ENCODE measurements at places on chromosomes 6 and 20. TPM values are rescaled to one million over a fixed set of nuclear protein-coding genes. Genes with fewer than 3 reads are reported as not detected.

The UST gene
- total RNA-seq, result 26.8 TPM

The MUCL3 gene
- total RNA-seq, result not detected

DNA sequence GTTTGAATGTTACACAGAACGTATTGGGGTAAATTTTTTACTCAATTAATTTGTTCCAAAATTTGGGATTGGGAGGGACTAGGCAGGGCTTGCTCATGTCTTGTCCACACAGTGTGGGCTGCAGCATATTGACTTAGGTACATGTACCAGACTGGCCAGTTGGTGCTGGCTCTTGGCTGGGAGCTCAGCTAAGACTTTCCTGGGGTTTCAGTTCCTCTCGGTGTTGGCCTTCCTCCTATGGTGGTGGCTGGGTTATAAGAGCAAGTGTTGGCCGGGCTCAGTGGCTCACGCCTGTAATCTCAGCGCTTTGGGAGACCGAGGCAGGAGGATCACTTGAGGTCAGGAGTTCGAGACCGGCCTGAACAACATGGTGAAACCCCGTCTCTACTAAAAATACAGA, 4.9 kb downstream of the CENPQ start:
- H3K4me1 ChIP-seq, result peaks cover 28% of the 10 kb centered on the region
- H3K4me3 ChIP-seq, result no peak overlapping the region
- DNase-seq, result no peak

DNA sequence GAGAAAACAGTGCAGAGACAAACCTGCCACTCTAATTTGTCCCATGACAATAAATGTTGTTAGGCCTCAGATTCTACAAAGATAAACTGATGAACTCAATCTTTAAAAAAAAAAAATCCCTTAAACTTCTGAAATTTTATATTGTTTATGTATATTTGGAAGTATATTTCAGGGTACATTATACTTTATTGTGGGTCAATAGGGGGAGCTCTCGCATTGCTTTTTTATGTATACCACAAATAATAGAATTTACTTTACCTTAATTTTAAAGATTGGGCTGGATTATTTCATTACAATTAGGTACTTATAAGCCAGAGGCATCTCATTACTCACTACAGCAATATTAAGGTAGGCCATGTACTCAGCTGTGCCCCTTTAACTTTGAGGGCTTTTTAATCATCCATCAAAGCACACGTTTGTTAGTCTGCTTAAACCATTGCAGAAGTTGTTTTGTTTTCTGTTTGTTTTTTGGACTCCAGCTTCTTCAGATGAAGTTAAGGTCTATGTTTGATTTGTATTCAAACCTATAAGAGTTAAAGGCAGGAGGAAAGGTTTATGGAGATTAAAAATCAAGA, 56.3 kb upstream of the EYA4 start:
- H3K36me3 ChIP-seq, result no peaks in the 10 kb centered on the region
- H3K27ac ChIP-seq, result no peak overlapping the region
- DNase-seq, result no peak
- H3K4me3 ChIP-seq, result no peak overlapping the region
- H3K4me1 ChIP-seq, result no peaks in the 10 kb centered on the region
- no peaks in the 10 kb centered on the region for H3K27me3 ChIP-seq

- H3K27me3 ChIP-seq, result peaks cover 2% of the 10 kb centered on the region
- H3K4me3 ChIP-seq, result no peak overlapping the region
- DNase-seq, result no peak
These were observed 3.7 kb upstream of the BEND3 start for GRCh38 chr6:107118976-107119375.

The OVOL2 gene
- total RNA-seq, result not detected

GRCh38 chr20:2840967-2841531, 504 bp downstream of the VPS16 start:
- H3K27ac ChIP-seq, result peak overlapping the region; percentile 89
- DNase-seq, result peak; percentile 90
- H3K4me1 ChIP-seq, result peaks cover 8% of the 10 kb centered on the region
- H3K27me3 ChIP-seq, result no peaks in the 10 kb centered on the region

The HEBP2 gene
- total RNA-seq, result 30.5 TPM

DNA sequence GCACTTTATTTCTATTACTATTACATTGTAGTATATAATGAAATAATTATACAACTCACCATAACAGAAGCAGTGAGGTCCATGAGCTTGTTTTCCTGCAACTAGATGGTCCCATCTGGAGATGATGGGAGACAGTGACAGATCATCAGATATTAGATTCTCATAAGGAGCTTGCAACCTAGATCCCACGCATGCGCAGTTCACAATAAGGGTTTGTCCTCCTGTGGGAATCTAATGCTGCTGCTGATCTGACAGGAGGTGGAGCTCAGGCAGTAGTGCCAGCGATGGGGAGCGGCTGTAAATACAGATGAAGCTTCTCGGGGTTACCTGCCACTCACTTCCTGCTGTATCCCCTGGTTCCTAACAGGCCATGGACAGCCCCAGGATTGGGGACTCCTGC, 139.5 kb upstream of the TCF21 start:
- no peak overlapping the region for H3K4me3 ChIP-seq
- no peak for DNase-seq
- no peak overlapping the region for H3K27ac ChIP-seq
- H3K36me3 ChIP-seq, result no peaks in the 10 kb centered on the region

DNA sequence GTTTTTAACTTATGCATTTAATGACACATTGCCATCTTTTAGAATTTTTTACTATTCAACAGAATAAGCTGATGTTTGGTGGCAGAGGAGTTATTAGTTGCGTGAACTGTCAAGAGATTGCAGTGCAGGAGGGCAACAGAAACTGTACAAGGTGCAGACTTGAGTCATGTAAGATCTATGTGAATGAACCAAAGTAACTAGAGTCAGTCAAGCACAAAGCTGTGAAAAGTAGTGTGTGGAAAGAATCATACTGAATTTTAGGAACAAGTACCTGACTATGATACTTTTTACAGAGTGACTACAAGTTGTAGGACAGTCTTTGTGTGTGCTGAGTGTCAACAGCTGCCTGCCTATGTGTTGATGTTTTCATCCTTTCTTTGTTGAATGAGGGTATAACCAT, 2.7 kb upstream of the C6orf163 start:
- no peak for DNase-seq
- no peaks in the 10 kb centered on the region for H3K36me3 ChIP-seq
- H3K27ac ChIP-seq, result no peak overlapping the region
- H3K4me1 ChIP-seq, result no peaks in the 10 kb centered on the region
- H3K27me3 ChIP-seq, result no peaks in the 10 kb centered on the region

DNA sequence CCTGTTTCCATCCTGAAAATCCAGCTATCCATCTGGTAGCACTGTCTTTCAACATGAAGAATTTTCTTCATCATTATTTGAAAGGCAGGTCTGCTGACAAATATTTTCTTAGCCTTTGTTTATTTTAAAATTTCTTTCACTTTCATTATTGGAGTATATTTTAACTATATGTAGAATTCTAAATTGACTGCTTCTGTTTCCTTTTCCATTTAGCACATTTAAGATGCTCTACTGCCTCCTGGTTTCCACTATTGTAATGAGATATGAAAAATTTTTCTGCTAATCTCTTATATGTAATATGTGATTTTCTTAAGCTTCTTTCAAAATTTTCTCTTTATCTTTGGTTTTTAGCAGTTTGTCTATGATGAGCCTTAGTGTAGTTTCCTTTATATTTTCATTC, 97.3 kb downstream of the TBC1D32 start:
- no peak overlapping the region for H3K27ac ChIP-seq
- H3K4me1 ChIP-seq, result no peaks in the 10 kb centered on the region
- no peak overlapping the region for H3K4me3 ChIP-seq

DNA sequence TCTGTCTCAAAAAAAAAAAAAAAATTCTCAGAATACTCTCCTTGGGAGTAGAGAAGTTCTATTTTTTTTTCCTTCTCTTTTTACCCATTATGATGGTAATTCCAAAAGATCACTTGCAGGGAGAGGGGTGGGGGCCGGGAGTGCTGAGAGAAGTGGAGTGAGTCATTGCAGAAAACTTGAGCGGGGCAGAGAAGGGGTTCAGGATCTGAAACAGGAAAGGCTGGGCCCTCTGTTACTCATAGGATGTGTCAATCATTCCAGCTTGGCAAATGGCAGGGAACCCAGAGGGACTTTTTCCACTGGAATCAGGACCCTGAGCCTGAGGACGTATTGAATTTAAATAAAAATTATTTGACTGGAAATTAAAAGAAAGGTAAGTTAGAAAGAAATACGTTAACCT, 111.4 kb upstream of the ARMC2 start:
- no peaks in the 10 kb centered on the region for H3K4me1 ChIP-seq
- no peaks in the 10 kb centered on the region for H3K36me3 ChIP-seq
- H3K27ac ChIP-seq, result no peak overlapping the region
- no peak for DNase-seq

- peaks cover 12% of the 10 kb centered on the region for H3K27me3 ChIP-seq
- no peaks in the 10 kb centered on the region for H3K36me3 ChIP-seq
- no peak overlapping the region for H3K4me3 ChIP-seq
- H3K27ac ChIP-seq, result no peak overlapping the region
These were observed 5.9 kb downstream of the TMEM239 start for GRCh38 chr20:2822073-2822472.

The PAX1 gene
- not detected for total RNA-seq

The GSTA5 gene
- not detected for total RNA-seq

DNA sequence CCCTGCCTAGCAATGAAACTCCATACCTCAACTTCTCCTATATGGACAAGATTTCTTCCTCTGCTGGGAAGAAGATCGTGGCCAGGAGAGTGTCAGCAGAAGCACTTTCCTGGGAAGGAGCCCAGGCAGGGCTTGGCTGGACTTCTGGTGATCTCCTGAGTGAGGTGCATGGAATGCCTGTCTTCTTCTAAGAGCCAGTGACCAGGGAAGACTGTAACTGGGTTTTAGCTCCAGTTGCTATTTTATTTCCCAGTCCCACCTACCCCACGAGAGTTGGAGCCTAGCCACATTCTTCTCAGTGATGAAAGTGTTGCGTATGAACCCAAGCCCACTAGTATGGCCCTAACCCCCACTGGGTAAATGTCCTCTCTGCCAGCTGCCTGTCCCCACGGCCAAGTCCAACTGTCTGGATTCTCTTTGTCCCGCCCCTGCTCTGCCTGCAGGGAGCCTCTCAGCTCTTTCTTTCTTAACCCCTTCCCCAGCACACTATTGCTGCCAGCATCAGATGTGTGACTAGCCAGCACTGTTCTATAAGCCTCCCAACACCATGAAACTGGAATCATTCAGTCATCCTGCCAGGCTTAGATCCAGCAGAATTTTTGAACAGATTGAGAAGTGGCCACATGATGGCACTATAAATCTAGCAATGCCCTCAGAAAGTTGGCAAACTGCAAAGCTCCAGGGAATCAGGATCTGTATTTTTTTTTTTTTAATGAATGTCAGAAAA, 69.8 kb upstream of the FAM184A start:
- H3K36me3 ChIP-seq, result no peaks in the 10 kb centered on the region
- no peak overlapping the region for H3K27ac ChIP-seq
- H3K4me3 ChIP-seq, result no peak overlapping the region
- no peaks in the 10 kb centered on the region for H3K27me3 ChIP-seq

DNA sequence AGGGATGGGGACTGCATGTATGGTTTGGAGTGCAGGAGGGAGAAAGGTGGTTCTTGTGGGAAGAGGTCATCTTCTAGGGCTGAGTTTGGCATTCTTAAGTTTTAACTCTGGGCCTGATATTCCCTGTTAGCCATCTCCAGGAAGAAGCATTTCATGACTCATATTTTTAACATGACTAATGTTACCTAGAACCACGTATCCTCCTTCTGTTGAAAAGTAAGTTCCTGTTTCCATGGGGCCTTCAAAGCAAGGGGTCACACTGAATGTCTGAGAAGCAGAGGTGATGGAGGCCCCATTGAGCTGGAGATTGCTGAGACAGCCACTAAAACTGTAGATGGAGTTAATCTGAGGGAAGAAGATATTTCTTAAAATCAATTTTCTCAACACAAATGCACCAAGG, 30.2 kb downstream of the FAM229B start:
- H3K27me3 ChIP-seq, result no peaks in the 10 kb centered on the region
- no peaks in the 10 kb centered on the region for H3K4me1 ChIP-seq
- H3K4me3 ChIP-seq, result no peak overlapping the region

DNA sequence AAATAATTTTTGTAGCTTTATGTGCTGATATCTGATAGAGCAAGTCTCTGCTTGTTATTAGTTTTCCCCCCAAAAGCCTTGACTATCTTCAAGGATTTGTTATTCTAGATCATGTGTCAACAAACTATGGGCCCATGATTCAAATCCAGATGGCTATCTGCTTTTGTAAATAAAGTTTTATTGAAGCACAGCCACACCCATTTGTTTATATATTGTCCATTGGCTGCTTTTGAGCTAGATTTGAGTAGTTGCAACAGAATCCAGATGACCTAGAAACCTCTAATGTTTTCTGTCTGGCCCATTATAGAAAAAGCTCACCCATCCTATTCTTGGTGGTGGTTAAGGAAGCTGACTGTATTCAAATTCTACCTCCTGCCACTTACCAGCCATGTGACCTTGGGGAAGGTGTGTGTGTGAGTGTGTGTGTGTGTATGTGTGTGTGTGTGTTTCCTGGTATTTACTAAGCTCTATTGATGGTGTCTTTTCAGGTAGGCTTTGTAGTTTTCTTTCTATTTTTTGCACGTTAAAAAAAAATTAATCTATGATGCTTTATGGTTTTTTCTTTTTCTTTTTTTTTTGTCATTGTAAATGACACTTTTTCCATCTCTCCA, 1.3 kb upstream of the GTSF1L start:
- no peak overlapping the region for H3K4me3 ChIP-seq
- DNase-seq, result no peak
- H3K4me1 ChIP-seq, result peaks cover 19% of the 10 kb centered on the region
- no peak overlapping the region for H3K27ac ChIP-seq
- no peaks in the 10 kb centered on the region for H3K27me3 ChIP-seq

DNA sequence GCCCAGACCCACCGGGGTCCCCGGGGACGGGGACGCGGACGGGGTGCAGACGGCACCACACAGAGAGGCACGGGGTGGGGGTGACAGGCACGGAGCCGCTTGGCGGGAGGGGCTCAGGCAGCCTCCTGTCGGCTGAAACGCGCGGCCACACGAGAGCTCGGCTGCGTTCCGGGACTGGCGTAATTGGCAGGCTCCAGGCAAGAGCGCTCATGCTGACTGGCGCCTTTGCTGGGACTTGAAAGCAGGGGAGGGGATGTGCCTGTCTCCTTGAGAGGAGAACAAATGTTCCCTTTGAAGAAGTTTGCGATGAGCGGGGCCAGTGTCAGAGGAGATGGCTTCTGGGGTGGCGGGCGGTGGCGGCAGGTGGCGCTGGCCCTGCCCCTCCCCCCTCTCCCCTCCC, 25.8 kb downstream of the BHLHE23 start:
- H3K4me1 ChIP-seq, result no peaks in the 10 kb centered on the region
- no peak for DNase-seq
- no peaks in the 10 kb centered on the region for H3K36me3 ChIP-seq
- H3K4me3 ChIP-seq, result no peak overlapping the region
- peaks cover 98% of the 10 kb centered on the region for H3K27me3 ChIP-seq

All from spleen (tissue), 13 donors.